Activated naive CD8-positive, alpha-beta T cell treated with anti-CD3 and anti-CD28 coated beads, Interleukin-2, amount 10 ng/mL, durations not matched to agents 7 days and 5 days (primary cell): ENCODE measurements at places on chromosomes 12 and 14.

DNA sequence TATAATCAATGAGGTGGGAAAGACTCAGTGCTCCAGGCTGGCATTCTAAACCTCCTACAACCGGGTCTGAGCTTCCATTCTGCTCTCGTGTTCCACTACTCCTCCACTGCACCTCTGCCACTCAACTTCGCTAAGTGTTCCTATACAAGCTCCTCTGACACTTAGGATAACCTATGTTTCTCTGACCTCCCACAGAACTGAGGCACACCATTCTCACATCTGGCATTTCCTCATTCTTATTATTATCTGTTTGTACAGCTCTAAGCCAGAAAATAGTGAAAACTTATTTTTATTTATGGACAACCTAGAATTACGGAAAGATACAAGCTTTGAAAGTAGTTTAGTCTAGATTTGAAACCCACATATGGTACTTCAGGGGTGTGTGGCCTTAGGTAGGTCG lies 127.0 kb downstream of the MED13L start:
- no peak for DNase-seq

GRCh38 chr12:24756479-24757024 lies 192.3 kb downstream of the BCAT1 start:
- DNase-seq: no peak

DNA sequence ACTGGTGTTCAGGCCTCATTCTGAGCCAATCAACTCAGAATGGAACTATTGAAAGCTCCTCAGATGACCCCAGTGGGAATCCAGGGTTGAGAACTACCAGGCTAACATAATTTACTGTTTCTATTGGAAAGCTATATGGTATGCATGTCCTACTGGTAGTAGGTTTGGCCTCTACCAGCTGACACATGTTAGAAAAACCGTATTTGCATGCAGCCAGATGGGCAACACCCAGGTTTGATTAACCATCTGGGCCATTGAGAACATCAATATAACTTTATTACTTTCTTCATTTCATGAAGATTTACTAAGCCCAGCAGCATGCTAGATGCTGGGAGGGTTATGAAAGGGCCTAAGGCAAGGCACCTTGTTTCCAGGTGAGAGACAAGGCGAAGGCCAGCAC lies 181.4 kb upstream of the PARP11 start:
- DNase-seq: no peak

DNA sequence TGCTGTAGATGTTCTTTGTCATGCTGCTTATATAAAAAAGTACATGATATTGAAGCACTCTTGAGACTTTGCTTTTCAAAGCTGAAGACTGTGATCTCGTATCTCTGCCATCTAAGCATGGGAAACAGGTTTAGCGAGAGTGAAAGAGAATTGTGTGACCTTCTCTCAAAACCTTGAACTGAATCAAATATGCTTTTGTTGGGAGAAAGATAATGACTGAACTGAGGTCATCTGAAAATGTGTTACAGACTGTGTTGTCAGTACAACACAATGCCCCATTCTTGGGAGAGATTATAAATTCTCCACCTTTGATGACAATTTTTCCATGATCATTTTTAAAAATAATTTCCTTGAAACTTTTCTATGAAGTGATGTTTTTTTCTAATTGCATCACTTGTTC lies 272.1 kb upstream of the SEL1L start:
- no peak for DNase-seq

DNA sequence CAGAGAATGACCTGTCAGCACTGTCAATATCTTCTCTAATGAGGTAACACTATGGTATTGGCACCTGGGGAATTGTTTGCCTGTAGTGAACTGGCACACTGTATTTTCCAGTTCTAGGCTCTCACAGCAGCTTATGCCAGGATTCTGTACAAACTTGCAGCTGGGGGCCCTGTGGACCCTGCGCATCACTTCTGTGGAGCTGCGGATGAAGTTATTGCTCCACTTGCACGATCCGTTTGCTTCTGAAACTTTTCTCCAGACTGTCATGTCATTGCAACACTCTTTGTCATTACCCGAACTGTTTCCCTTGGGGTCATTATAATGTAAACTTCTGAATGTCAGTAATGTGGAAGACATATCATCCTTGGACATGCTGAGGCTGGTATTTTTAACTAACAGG lies 3.9 kb downstream of the RNASE11 start:
- no peak for DNase-seq

- no peak for DNase-seq
Observed at GRCh38 chr14:24715239-24715638, 81.2 kb upstream of the GZMB start.

DNA sequence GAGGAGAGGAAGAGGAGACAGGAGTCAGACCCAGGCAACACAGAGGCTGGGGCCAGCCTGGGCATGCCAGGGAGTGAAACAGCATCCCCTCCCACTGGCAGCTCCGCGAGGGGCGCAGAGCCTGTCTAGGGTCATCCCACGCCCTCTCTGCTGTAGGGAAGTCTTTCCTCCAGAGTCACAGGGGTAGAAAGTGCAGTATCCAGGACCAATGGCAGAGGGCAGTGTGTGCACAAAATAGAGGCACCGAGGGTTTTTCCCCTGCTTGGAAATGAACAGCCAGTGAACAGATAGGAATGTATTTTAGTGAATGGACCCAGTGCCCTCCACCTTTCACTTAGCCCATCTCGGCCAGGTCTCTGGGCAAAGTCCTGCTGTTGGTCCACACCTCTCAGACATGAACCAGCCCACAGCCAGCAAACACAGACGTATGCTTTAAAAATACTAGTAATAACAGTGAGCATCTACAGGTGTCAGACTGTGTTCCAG lies 9.4 kb upstream of the KRT74 start:
- DNase-seq: peak; percentile 64

DNA sequence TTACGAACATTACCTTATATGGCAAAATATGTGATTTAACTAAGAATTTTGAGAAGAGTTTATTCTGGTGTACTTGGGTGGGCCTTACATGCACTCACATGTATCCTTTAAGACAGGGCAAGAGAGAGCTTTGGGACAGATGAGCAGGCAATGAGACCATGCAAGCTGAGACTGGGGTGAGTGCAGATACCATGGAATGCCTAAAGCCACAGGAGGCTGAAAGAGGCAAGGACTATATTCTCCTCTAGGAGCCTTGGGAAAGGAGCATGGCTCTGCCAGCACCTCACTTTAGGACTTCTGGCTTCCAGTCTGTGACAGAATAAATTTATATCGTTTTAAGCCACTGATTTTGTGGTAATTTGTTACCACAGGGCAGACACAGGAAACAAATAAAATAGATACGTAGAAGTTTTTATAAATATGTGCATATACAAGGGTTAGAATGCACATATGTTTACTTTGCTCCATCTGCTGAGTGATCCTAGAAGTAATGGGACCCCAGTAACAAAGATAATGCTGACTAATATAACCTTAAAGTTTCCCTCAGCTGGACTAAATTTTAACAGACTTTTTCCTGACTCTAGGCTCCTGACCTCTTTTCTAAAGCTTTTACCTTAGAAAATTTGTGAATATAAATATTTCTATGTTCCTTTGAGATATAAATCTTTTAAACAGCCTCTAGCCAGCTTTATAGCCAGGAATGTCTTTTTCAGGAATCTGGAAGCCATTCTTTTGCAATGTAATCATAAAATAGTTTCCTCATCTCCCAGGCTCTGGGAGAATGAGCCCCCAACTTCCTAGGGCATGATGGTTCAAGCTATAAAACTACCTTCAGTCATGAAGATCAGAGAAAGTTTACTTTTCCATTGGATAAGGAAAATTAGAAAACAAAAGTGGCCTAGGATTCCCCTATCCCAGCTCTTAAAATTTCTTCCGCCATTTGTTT lies 216.8 kb downstream of the PPFIA2 start:
- no peak for DNase-seq

DNA sequence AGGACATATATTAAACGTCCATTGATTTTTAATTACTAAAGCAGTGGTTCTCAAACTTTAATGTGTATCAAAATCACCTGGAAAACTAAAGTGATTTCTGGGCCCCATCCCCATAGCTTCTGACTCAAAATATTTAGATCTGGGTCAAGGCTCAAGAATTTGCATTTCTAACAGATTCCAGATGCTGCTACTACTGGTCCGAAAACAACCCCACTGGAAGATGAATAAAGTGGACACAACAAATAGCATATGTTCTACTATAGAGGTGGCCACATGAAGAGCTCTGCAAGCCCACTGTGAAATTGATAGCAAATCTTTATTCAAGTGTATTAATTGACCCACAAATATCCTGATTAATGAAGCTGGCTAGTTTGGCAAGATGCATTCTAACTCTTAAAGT lies 69.4 kb downstream of the SPATA7 start:
- no peak for DNase-seq

- DNase-seq: no peak
Observed at GRCh38 chr12:18703911-18704310, 33.9 kb downstream of the PLCZ1 start.

DNA sequence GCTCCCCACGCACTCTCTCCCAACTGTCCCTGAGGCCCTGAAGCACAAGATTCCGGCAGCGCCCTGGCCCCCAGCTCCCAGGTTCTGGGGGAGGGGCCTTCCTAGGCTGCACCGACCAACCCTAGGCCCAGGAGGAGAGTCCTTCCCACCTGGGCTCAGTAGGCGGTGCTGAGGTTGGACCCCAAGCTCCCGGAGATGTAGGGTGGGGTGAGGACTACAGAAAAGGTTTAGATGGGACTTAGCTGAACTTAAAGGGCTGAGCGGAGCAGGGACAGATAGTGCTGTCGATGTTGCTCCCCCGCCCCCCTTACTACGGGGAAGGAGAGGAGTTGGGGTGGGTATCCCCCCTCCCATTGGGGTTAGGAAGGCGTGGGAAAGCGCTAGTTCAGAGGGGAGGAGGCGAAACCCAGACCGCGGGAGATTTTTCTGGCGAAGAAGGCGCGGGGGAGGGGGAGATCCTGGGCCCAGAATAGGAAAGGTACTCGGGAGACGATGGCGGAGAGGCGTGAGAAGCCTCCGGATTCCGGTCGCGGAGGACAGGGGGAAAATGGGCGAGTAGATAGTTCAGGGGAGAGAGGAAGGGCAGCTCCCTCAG lies 4.2 kb upstream of the BAZ2A start:
- peak; percentile 49 for DNase-seq

DNA sequence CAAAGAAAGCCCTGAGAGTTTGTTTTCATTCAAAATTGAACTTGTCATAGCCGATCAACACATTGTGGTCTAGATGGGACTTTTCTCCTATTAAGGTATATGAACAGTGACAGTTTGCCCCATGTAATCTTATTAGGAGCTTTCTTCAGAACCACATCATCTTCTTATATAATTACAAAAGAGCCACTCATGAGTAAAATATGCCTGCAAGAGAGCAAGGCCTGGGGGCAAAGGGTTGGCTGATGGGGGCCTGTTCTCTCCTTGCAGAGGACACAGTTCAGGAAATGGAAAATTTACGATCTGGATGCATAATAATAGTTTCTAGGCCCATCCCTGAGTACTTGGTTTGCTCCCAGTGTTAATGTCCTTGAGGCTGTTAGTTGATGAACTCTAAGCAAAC lies 87.8 kb downstream of the FLRT2 start:
- no peak for DNase-seq

GRCh38 chr14:55881577-55882241 lies 236.5 kb upstream of the PELI2 start:
- no peak for DNase-seq

DNA sequence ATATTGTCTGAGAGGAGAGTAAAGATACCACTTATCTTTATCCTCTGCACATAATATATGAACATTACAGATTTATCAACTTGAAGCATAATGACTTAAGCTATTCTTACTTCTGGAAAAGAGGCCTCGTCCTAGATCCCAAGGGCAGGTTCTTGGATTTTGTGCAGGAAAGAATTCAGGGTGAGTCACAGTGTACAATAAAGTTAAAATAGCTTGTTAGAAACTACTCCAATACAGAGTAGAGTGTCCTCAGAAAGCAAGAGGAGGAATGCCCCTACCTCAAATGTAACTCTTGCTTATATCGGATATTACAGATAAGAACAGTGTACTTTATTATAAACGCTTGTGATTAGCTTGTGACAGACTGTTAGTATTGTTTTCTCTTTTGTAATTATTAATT lies 41.9 kb upstream of the ABCC9 start:
- no peak for DNase-seq

DNA sequence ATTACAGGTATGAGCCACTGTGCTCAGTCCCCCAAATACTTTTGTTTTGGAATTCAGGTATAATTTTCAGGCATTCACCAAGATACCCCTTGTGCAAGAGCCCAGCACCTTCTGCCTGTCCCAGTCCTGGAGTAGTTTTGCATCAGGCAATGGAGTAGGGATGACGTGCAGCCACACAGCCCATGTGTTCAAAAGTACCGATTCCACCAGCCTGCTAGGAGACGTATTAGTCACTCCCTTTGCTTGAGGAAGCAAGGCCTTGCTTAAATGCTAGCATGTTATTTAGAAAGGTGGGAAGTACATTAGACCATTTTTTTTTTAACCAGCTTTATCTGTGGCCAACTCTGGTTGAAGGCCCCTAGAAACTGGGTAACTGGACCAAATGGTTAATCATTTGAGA lies 15.0 kb upstream of the GALNT16 start:
- no peak for DNase-seq

- DNase-seq: no peak
Observed at GRCh38 chr12:56431288-56431687, 17.9 kb downstream of the TIMELESS start.

DNA sequence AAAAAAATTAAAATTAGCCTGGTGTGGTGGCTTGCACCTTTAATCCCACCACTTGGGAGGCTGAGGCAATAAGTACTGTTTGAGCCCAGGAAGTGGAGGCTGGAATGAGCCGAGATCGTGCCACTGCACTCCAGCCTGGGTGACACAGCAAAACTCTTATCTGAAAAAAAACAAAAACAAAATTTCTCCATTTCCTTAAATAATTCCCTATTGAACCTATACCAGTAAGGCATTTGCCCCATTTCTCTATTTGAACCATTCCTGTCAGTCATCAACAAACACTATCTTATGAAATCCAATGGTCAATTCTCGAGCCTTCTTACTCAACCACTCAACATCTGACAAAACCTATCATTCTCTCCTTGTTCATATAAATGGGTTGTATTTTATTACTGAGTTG lies 14.7 kb downstream of the SLC2A14 start:
- DNase-seq: no peak

DNA sequence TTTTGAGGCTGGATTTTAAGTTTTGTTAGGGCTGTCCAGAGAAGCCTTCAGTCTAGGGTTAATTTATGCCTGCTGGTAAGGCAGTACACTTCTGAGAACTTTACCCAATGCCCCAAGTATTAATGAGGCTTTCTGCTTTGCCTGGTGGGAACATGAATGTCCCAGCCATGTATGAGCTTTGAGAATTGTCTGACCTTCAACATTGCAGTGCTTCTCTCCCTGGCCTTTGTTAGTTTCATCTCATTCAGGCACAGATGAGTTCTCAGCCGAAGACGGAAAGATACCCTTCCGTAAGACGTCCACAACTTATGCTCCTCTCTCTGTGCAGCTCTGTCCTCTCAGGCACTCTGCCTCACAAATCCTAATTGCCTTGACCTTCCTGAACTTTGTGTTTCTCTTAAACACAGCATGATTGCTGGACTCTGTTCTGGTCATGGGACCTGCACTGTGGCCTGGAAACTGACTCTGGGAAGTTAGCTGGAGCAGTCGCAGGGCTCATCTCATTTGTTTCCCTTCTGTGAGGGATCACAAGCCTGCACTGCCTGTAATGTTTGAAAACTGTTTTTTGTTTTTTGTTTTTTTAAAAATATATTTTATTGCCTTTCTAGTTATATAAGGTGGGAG lies 15.7 kb downstream of the CHPT1 start:
- no peak for DNase-seq
